SK-N-MC (cell line): ENCODE measurements at places on chromosomes 7 and 10.
A peak's percentile ranks its signal among the peaks of the same experiment; 100 is the strongest.

DNA sequence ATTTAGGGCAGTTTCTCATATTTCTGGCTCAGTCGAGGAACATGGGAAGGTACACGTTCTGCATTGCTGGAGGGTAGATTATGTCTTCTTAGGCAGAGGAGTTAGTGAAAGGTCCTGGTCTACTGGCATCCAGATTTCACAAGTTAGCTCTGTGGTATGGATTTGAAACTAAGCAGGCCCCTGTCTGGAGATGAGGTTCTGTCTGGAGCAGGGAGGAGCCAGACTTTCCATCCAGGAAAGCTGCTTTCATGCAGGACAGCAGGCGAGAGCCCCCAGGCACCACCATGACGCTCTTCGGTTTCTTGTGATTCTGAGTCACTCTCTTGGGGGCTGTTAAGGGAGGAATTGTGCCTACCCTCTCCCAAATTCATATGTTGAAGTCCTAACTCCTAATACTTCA is 184.3 kb downstream of the KIAA1217 start:
- peak; percentile 57 for DNase-seq

DNA sequence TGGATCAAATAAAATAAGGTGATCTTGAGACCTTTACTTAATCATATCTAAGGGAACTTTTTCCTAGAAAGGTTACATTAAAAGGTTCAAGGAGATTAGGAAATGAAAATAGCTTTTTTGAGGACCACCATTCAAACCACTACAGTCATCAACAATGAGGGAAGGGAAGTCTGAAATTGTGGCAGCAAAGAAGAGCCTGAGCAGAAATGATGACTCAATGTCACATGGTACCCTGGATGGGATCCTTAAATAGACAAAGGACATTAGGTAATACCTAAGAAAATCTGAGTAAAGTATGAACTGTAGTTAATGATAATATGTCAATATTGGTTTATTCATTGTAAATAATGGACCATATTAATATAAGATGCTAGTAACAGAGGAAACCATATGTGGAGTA is 236.0 kb downstream of the SEMA3D start:
- no peak for DNase-seq

DNA sequence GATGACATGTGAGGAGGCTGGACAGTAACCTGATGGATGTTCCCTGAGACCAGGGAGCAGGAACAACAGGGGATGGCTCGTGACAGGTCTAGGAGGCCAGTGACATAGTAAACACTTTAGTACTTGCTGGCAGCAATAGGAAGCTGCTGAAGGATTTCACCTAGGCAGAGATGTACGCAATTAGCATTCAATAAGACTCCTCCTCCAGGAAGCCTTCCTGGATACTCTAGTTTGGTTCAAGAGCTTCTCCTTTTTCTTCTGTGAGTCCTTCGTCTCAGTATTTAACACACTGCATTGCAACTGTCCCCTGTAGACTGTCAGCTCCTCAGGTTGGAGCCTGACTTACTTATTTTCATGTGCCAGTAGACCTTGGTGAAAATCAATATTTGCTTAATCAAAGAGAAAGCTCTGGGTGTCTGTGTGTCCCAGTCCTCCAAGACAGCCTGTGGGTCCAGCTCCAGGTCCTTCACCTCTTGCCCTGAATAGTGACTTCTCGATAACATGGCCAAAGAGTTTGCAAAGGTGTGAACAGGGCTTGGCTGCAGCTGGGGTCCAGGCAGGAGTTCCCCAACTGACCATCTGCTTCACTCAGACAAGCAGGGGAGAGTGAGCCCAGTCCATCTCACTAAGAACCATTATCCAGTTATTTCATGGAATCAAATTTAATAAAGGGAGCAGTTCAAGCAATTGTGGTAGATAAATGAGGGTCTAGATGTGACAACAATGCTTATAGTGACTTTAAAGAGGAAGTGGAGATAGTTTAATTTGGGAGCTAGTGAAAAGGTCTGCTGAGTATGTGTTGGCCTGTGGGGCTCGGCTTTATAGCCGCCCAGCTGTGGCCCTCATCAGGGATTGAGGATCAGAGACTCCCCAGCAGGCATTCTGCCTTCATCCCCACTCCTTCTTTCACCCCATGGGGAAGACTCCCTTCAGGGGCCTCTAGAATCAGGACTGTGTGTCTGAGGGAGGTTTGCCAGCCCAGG is 9.4 kb downstream of the TMEM273 start:
- no peak for DNase-seq

- no peak for DNase-seq
These were observed 1.3 kb upstream of the HKDC1 start for GRCh38 chr10:69218831-69219230.

DNA sequence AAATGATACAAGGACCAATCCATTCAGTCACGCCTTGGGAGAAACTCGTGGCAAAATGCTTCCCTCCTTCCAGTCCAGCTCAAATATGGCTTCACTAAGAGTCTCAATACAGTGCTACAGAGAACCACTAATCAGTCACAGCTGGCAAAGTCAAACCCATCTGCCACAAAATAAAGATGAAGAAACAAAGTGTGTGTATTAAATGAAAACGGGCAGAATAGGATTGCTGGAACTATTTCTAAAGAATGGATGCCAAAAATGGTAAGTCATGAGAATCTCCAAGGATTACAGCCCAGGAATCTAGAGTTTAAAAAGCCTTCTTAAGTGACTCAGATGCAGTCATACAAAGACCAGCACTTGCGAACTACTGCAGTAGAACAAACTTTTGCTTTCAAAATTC is 61.9 kb downstream of the CACUL1 start:
- no peak for DNase-seq

DNA sequence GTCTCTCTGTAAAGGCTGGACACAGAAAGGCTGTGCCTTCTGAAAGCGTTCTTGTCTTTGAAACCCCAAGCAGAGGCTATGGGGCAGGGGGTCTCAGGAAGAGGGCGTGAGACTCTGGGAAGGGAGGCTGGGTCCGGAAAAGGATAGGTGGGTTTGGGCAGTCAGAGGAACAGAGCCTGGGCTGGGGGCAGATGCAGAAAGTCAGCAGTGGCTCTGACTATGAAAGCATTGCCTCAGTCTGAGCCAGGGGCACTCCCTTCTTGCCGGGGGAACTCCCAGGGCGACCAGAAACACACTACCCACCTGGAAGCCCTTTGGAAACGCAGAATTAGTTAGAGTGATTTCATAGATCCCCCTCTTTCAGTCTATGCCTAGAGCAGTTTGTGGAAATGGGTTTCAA is 72.0 kb downstream of the VWA2 start:
- no peak for DNase-seq

- no peak for DNase-seq
These were observed 23.0 kb upstream of the ZRANB1 start for GRCh38 chr10:124918906-124919305.
